ENCODE measurements at places on chromosomes 6 and 20. TPM values are rescaled to one million over a fixed set of nuclear protein-coding genes. Genes with fewer than 3 reads are reported as not detected.
A peak's percentile ranks its signal among the peaks of the same experiment; 100 is the strongest.

DNA sequence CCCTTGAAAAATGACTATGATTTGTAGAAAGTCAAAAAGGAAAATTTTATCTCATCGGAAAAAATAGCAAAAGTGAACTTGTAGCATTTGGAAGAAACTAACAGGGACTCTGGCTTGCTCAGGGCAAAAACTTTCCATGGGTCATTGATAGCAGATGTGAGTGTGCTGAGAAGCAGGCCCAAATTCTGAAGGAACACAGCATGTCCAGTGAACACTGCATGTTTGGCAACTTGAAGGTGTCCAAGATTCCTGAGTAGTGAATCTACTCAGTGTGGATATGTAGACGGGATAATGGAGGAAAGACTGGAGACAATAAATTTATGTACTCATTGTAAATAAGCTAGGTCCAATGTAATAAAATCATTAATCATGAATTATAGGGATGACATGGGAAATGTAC lies 8.2 kb downstream of the SLC17A2 start:
- no peak for DNase-seq

DNA sequence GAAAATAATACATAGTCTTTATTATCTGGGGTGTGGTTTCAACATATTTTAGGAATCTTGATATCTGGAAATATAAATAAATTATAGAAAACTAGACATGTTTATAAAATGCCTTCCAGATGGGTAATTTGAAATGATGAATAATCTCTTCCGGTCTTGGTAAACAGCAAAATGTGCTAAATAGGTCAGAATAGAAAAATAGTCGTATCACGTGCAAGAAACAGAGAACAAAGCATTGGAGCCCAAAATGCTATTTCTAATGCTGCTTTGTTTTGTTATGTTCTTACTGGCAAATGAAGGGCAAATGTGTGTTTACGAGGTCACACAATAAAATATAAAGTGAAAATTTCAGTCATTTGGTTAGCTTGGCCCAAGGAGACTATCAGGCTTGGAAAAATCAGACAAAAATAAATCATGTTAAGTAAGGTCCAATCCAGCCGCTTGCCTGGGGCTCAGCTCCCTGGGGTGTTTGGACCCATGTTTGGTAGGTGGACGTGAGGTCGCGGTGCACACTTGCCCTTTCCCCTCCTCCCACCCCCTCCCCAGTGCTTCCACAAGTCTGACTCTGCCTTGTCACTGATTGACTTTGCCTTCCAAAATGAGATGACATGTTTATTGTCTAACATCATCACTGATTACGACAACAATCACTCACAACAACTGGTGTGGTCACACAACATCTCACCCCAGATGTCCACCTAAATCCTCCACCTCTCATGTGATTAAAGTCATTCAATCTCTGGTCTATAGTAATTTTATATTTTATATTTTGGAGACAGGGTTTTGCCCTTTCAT lies 56.0 kb downstream of the RIN2 start:
- no peak for DNase-seq

DNA sequence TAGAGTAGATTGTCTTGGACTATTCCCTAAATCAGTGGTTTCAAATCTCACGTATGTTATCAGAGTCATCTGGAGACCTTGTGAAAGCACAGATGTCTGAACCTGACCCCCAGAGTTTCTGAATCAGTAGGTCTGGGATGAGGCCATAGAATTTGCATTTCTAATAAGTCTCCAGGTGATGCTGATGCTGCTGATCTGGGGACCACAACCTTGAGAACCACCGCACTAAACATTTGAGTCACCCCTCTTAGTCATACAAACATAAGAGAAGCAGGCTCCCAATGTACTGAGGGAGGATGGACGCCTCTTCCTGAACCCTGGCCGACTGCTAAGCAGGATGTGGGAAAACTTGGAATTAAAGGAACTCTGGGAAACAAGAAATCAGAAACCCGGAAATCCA lies 187.8 kb upstream of the PRDM1 start:
- no peak for DNase-seq

Gene RHAG
- total RNA-seq: 1.0 TPM

- no peak for DNase-seq
Measured at GRCh38 chr6:1572892-1573291, 36.8 kb upstream of the FOXC1 start.

- DNase-seq: no peak
Measured at GRCh38 chr20:62979876-62980373, 26.8 kb downstream of the BHLHE23 start.

Gene GRIK2
- 32.3 TPM for total RNA-seq

Gene TFB1M
- total RNA-seq: 27.4 TPM

- no peak for DNase-seq
Measured at GRCh38 chr6:32852018-32852843, 1.3 kb downstream of the TAP1 start.

Gene MUC22
- total RNA-seq: not detected

DNA sequence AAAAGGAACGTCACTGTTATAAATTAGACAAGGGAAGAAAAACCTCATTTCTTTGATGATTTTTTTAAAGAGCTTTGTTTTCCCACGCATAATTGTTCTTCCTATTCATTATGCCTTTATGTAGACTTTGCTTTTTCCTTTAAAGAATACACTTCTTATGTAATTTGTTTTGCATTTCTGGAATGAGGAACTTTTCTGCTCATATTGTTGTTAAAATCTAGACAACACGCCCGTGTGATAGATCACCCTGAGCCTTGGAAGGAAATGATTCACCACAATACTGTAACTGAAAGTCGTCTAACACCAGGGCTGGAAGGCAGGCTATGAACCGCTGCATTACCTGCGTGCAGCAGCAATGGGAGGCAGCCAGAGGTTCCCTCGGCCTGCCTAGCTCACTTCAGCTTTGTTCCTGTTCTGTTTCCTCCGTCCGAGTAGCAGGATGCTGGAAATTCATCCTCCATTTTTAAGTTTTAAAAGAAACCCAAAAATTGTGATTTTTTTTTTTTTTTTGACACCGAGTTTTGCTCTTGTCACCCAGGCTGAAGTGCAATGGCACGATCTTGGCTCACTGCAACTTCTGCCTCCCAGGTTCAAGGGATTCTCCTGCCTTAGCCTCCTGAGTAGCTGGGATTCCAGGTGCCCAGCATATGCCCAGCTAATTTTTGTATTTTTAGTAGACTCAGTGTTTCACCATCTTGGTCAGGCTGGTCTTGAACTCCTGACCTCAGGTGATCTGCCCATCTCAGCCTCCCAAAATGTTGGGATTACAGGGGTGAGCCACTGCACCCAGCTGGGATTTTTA lies 49.6 kb upstream of the ZNF217 start:
- no peak for DNase-seq

DNA sequence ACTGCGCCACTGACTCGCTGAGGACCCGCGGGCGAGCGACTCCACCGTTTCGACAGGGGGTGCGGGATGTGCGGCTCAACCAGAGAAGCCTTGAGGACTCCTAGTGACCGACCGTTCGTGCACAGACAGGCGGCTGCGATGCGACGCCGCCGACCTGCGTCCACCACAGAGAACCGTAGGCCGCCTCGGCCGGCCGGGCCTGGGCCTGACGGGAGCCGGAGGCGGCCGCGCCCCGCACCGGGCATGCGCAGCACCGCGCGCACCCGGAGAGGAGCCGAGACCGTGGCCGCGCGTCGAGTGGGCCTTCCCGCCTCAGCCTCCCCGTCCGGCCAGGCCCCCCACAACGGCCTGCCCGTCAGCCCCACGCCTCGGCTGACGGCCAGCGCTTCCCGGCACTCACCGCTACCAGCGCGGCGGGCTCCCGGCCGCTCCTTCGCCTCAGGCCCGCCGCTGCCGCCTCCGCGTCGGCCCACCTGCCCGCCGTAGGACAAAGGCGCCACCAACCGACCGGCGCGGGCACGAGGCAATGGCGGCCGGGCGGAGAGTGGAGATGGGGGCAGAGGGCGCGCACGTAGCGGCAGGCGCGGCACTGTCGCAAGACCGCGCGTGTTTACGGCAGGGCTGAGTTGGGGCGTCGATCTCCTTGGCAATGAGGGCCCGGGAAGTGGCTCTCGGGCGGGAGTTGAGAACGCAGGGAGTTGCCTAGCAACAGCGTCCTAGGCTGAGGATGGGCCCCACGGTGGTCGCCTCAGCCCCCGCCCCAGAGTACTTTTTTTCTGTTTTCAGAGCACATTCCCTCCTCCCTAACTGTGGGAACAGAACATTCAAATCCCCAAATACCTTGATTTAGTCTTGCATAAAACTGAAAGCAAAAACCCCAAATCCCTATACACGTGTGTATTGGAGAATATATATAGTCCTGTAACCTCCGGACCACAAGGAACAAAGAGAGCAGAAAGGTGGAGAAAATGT lies at the start of gene NCOA5:
TSS of gene NCOA5 (minus strand) at position 546 of the 972 bp plus-strand sequence. CDS start 10,538 bp downstream, outside the sequence.
- peak; percentile 84 for DNase-seq

DNA sequence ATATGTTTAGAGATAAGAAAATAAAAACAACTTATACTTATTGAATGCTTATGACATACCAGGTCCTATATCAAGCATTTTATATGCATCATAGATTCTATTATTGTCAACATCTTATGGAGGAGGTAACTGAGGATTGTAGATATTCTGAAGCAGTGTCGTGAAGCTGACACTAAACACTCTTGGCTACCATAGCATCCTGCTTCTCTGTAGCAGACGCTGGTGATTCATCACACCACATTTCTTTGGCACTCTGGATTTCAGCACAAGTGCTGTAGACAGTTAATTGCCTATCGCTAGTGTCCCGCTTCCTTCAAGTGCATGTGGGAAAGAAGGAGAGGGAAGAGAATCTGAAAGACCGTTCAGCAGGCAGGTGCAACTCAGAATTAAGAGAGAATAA lies 317.1 kb downstream of the PLCB1 start:
- DNase-seq: no peak

Data from urinary bladder (tissue), 4 donors.